ENCODE measurements at places on chromosomes 5 and 9.
A peak's percentile ranks its signal among the peaks of the same experiment; 100 is the strongest.

DNA sequence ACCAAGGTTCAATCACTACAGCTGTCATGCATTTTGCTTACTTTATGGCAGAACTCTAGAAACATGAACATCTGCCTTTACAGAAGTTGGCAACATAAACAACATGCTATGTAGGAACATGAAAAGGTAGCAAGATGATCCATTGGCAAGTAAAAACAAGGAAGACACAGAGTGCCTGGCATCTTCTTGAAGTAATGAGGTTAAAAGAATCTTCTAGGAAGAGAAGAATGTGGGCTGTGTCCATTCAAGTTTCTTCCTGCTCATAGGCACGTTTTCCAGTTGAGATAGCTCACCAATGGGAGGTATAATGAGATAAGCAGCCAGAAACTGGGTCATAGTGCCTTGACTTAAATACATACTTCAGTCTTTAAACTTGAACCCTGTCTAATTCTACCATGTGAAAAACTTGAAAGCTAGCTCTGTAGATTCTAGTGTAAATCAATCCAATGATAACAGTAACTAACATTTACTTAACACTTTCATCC, 109.4 kb upstream of the PRLR start:
- DNase-seq: no peak

GRCh38 chr5:161064297-161064696, 212.3 kb upstream of the ATP10B start:
- no peak for DNase-seq

- DNase-seq: peak; percentile 73
Observed at GRCh38 chr5:16975950-16976624, 40.0 kb upstream of the MYO10 start.

- peak; percentile 96 for DNase-seq
Observed at GRCh38 chr5:160418561-160419457, at the start of gene SLU7. SLU7 (minus strand) TSS chr5:160419081; CDS start chr5:160415294, 3,787 bp downstream.

DNA sequence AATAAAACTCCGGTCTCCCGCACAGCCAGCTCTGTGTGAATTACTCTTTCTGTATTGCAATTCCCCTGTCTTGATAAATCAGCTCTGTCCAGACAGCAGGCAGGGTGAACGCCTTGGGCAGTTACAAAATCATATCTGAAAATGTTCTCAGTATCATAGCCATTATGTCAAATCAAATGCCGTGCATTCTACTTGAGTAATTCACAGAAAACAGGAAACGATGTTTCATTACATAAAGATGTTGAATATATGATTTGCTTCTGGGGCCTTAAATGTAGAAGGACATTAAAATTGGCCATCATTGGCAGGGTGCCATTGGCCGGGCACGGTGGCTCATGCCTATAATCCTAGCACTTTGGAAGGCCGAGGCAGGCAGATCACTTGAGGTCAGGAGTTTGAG, 8.5 kb downstream of the POLR3G start:
- DNase-seq: no peak

DNA sequence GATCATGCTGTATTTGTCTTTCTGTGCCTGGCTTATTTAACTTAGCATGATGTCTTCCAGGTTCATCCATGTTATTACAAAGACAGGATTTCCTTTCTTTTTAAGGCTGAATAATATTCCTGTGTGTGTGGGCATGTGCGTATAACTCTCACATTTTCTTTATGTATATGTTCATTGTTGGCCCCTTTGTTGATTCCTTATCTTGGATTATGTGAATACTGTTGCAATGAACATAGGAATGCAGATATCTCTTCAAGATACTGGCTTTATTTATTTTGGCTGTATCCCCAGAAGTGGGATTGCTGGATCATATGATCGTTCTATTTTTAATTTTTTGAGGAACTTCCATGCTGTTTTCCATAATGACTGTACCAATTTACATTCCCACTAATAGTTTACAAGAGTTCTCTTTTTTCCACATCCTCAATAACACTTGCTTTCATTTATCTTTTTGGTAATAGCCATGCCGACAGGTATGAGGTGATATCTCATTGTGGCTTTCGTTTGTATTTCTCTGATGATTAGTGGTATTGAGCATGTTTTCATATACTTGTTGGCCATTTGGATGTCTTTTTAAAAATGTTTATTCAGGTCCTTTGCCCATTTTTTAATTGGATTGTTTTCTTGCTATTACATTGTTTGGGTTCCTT, 38.0 kb downstream of the CREBRF start:
- DNase-seq: peak; percentile 85

DNA sequence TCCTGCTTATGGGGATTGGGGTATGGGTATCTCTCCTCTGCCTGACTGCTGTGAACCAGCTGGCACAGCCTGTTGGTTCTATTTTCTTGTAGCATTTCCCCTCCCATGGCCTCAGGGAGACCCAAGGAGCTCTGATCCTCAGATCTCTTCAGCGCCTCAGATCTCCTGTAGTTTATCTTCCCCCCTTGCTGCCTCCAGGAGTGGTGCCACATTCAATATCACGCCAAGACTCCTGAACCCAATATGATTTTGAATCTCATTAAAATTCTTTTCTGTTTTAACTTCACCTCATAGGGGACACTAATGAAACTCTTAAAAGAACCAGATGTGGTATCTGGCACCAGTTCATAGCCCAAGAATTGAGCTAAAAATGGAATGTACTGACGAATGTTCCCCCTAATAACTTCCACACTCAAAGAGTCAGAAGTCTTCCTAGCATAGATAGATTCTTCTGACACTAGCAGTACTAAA, 59.6 kb upstream of the LIFR start:
- no peak for DNase-seq

DNA sequence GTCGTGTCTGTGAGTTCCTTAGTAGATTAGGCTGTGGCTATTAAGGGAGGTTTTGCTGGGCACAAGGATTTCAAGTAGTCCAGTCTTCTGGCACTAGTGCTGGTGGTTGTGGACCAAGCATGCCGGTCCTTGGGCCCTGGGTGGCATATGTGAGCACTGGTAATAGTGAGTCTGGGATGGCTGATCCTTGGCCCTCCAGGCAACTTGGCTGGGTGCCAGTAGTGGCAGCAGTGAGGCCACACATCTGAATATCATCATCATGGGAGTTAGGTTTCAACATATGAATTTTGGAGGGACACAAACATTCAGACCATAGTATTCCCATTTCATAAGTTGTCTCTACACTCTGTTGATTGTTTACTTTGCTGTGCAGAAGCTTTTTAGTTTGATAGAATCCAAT, 25.3 kb upstream of the APBA1 start:
- DNase-seq: no peak

- DNase-seq: no peak
Observed at GRCh38 chr5:153517241-153517611, 26.8 kb downstream of the GRIA1 start.

DNA sequence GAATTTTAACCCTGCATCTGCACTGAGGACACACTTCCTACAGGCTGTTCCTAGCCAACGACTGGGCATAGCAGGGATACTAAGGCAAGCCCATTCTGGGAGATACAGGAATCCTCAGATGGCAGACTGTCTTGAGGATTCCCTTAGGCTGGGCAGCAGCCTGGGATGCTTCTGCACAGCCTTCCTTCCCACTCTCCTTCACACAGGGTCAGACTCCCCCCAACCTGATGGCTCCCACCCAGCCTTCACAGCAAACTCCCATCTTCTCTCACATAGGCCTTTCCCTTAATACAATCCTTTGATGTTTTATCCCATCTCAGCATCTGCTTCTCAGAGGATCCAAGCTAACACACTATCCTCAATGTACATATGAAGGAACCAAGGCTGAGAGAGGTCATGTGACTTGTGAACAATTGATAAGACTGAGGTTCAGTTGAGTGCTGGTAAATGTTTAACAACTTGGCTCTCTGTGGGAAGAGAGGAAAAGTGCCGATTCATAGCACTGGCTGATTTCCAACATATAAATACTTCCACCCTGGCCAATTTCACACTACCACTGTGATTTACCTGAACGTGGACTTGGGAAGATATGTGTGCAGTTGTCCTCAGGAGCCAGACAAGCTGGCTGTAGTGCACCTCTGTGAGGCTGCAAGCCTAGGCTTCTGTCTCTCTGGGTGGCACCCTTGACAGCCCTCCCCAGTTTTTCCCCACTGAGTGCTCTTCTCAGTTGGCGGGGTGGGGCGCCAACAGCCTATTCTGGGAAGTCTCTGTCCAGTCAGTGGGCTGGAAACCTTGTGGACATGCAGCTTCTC, 120.2 kb upstream of the TRIM32 start:
- no peak for DNase-seq

DNA sequence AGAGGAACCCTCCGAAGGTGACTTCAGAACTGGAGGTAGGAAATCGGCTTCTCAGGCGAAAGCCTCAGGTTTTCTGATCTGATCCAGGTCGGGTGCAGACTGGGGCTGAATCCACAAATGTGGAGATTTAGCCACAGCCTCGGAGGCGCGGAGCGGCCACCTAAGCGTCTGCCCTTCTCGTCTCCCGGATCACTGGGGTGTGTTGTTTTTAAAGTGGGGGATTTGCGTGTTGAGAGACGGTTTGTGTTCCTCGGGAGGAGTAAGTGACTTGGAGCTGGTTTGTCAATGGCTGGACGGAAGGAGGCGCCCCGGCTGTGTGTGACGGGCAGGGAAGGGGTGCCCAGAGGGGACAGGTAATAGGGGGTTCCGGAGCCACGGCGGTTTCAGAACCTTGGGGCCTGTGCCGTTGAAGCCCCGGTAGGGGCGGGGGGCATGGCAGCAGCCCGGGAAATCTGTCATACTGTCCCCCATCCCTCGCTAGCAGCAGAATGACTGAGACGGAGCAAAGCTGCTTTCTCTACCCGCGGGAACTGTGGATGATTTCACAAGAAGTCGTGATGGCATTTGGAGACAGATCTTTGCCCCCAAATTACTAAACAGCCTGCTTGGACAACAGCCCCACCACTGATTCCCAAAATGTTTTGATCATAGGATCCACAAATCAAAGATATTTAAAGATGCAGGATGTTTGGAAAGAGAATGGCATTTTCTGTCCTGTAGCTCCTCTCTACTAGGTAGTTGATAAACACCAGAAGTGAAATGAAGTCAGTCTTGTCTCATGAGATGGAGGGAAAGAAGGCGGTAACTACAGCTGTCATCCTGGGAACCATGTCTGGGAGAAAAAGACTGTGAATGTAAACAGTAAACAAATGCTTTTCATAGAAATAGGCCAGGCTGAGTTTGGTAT, 216.5 kb downstream of the PDZD2 start:
- DNase-seq: peak; percentile 70

DNA sequence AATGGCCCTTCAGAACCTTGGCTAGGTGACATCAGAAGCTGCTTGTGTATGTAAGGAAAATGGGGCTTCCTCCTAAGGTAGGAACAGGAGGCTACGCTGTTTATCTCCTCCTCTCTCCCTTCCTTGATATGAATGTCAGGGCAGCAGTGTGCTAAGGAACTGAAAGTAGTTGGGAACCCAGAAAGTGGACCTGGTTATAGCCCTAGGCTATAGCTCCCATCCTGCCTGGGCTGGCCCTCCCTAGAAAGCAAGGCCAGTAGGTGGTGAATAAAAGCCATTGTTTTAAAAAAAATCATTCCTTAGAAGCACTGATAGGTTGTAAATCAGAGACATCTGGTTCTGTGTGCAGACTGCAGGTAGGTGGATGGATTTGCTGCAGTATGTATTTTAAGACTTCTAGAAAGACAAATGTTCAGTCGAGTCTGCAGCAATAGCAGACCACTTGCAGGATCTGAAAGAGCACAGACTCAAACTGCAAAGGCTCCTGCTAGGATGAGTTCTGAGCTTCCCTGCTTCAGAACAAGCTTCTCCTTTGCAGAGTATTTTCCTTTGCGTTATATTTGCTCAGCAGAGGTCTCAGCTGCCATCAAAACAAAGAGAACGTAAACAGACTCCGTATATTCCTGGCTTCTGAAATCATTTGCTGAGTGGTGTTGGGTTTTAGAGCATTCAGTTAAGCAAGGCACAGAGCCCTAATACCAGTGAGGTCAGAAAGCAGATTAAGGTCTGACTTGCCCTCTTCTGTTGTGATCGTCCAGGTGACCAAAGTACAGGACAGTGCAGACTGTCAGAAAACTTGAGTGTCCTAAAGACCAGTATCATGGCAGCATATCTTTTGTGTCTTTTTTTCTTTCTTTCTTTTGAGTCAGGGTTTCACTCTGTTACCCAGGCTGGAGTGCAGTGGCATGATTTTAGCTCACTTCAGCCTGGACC, 20.1 kb upstream of the CFAP157 start:
- peak; percentile 50 for DNase-seq

DNA sequence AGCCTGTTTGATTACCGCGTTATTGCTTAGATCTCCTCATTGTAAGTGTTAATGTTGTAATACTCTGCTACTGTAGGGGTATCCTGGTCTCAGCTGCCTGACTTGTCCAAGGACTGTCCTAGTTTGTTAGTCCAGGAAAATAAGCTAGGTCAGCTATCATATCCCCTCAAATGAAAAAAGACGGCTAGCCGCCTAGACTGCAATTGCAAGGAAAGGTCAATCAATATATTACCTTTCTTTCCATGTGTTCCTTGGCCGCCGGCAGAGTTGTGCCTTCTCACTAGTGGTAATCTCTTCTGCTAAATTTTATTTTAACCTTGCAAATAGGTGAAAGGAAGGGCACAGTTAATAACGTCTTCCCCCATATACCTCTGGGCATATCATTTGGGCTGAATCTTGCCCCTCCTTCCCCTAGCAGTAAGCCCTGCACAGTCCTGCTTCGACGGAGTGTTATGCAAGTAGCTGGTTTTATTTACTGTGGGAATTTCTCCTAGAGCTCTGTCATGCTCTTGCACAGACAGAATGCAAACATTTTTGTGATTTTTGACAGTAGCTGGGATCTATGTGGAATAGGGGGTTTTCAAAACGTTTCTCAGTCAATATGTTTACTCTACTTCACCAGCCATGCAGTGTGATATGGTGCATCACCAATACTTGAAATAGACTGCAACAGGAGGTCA, 288.5 kb downstream of the MAST4 start:
- no peak for DNase-seq

- DNase-seq: peak; percentile 77
Observed at GRCh38 chr5:142097681-142098080, 10.9 kb upstream of the NDFIP1 start.

GRCh38 chr9:93595461-93595860, 19.1 kb downstream of the PHF2 start:
- no peak for DNase-seq

GRCh38 chr9:93829271-93830011, 125.7 kb downstream of the BARX1 start:
- no peak for DNase-seq

GRCh38 chr5:39186289-39186688, 33.1 kb downstream of the FYB1 start:
- DNase-seq: no peak

DNA sequence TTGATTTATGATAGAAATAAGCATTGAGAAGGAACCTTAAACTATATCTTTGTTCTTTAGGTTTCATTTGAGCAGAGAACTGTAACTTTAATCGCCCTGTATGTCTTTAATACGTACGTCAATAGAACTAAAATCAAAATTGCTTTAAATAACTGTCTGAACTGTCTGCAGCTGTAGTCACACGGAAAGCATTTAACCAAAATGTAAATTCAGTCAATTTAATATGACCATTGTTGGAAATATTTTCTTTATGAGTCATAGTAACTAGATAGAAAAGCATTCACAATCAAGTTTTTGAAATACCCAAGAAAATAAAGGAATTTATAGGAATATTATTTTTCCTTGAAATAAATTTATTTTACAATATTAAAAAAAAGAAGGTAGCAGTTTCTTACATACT, 157.1 kb upstream of the CDH6 start:
- peak; percentile 32 for DNase-seq

All from M059J (cell line).